ENCODE measurements at places on chromosomes 3 and 15.

DNA sequence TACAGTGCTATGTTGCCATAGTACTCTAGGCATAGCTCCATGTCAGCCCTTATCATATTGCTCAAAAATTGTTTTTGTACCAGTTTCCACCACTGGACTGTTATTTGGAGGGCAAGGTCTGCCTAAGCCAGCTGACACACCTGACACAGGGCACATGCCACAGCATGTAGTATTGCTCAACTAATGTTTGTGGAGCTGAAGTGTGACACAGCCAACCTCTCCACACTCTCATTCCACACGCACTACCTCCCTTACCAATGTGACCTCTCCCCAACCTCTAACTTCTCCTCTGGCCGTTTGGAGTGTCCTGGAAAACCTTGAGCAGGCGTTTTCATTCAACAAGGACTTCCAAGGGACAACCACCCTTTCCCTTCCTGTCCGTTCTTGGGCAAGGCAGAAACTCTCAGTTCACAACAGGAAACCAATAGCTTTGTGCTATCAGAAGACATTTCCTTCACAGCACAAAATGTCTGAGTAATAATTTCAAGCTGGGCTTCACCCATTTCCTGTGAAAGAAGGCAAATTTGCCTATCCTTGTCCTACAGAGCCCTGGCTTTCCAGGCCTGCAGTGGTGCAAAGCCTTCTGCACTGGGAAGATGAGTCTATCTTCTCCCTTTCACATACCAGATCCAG is 38.4 kb downstream of the TLNRD1 start:
- no peak for DNase-seq

- no peak for DNase-seq
Measured at GRCh38 chr3:179651687-179652446, 973 bp upstream of the USP13 start.

DNA sequence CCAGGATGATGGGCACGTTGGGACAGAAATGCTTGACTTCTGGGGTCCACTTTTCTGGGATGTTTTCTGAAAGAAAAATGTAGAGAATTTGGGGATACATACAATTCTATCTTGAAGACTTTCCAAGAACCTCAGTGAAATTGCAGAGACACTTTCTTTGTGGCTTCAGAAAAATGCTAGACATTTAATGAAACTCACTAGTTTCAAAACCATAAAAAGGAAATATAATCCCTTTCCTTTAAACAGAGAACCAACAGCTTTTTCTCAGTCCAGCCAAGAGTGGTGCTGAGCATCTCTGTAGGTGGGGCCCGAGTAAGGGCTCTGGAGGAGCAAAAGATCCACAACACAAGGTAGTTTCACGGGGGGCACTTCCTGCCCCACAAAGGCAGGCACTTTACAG is 4.4 kb upstream of the GPX1 start:
- DNase-seq = no peak

- DNase-seq = peak; percentile 91
Measured at GRCh38 chr15:67120839-67121643, 55.6 kb downstream of the SMAD3 start.

DNA sequence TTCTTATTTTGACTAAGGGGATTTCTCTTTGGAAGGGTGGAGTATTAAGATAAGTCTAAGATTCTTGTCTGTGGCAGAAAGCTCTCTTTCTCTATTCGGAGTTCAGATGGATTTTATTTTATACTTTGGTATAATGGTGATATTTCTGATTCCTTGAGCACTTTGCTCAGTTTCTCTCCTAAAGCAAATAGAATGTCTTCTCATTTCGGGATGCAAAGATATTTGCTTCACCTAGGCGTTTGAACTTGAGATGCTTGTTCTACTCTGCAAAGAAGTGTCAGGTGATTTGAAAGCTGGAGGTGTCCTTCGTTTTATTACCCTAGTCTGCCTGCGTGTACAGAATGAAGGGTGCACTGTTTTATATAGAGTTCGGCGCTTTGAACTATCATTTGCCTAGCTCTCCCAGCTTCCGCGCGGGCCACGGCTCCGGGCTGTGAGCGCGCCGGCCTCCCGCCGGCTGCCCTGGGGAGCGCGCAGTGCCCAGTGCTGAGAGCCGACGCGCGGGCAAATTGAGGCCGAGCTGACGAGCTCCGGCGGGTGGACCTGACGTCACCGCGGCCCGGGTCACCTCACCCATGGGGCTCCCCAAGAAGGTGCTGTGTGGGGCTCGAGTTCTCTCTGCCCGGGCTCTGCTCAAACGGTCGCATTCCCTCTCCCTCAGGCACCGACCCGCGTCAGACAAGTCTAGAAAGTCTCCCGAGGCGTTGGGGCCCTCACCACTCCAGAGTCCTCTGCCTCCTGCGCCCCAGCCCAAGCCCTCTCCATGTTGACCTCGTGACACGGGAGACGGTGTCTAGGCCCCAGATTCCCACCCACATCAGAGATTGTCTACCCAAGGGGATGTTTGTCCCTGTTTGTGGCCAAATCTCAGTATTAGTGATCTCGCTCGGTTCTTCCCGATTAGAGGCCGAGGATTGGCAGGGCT is 7.5 kb downstream of the SOX2 start:
- no peak for DNase-seq

- DNase-seq = no peak
Measured at GRCh38 chr3:95177096-95177495, 1114.2 kb downstream of the NSUN3 start.

DNA sequence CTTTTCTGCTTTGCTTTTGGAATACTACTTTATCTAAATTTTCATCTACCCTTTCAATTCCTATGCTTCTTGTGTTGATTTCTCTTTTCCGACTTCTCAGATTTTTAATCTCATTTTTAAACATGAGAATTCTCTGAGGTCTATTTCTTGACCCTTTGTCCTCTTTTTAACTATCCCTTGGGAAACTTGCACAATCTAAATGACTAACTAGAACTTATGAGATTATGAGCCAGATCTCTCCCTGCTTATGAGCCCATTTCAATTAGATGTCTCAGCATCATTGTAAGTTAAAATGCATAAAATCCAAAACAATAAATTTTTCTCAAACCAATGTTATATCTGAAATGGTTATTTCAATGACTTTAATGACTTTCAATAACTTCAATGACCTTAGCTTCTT is 296.9 kb upstream of the AGTR1 start:
- no peak for DNase-seq

DNA sequence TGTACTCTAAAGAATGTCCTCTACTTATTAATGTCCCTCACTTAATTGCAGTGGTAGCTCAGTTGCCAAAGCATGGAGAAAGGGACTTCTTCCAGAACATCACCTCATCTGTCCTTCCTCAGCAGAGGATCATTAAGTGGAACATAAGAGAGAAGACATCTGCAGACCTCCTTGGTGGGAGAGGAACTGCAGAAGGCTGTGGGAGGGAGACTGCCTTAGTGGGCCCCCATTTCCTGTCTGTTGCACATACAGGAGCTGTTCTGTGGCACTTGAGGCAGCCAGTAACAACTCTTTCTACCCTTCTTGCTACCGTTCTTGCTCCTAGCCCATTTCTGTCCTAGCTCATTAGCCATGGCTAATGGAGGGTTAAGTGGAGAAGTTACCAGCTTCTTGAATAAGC is 33.6 kb downstream of the HPS3 start:
- DNase-seq = no peak

DNA sequence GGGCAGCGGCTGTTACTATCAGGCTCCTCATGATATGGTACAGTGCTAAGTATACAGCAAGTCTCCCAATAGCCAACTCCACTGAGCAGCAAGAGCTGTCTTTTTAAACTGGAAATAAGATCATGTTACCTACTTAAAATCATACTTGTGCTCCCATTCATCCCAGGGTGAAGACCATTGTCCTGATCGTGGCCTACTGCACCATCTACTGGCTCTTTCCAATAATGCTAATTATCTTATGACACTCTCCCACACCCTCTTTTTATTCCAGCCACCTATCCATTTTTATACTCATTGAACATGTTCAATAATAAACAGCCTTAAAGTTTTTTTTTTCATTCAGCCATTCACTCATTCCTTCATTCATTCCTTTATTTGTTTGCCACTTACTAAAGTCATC is 117.7 kb downstream of the GBE1 start:
- no peak for DNase-seq

- DNase-seq = no peak
Measured at GRCh38 chr3:45249391-45249790, 23.3 kb upstream of the TMEM158 start.

DNA sequence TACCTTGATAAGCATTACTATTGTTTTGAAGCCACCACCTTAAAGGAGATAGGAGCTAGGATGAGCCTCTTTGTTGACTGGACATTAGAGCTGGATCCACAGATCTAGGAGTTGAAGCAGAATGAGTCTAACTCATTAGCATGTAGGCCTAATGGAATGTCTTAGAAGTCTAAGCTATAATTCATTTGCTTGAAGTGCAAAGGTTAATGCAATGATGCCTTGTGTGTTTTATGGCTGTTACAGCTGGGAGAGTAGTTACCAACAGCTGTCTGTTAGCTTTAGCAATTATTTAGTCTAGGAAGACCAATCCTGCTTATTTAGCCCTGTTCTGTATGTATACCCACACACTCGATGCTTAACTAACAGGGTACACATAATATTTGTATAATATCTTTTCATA is 419.3 kb downstream of the TUSC7 start:
- no peak for DNase-seq

- DNase-seq = peak; percentile 24
Measured at GRCh38 chr3:5191555-5192304, 4.2 kb downstream of the EDEM1 start.

- no peak for DNase-seq
Measured at GRCh38 chr3:30986551-30986950, 92.1 kb upstream of the GADL1 start.

DNA sequence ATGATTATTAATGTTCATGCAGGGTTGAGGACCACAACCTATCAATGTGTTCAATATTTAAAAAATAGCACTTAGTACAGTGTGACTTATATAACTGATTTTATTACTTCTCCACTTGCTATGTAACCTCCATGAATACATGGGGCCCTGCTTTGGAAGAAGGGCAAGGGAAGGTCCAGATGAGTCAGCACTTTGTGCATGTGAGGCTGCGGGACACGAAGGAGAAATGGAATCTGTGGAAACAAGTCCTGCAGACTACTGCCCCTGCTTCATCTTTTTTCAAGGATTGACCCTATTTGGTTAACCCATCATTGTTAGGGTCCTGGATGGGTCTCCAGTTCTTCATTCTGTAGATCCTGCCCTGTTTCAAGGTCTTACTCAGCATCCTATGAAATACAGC is 1.6 kb downstream of the NXPE3 start:
- no peak for DNase-seq

- DNase-seq = no peak
Measured at GRCh38 chr15:33145447-33145846, 49.1 kb downstream of the FMN1 start.

- DNase-seq = no peak
Measured at GRCh38 chr15:47742334-47742733, 25.0 kb downstream of the SEMA6D start.

- DNase-seq = no peak
Measured at GRCh38 chr3:141737093-141737492, 1.0 kb upstream of the RNF7 start.

GRCh38 chr3:16338999-16339398 is 74.0 kb downstream of the OXNAD1 start:
- DNase-seq = peak; percentile 44

DNA sequence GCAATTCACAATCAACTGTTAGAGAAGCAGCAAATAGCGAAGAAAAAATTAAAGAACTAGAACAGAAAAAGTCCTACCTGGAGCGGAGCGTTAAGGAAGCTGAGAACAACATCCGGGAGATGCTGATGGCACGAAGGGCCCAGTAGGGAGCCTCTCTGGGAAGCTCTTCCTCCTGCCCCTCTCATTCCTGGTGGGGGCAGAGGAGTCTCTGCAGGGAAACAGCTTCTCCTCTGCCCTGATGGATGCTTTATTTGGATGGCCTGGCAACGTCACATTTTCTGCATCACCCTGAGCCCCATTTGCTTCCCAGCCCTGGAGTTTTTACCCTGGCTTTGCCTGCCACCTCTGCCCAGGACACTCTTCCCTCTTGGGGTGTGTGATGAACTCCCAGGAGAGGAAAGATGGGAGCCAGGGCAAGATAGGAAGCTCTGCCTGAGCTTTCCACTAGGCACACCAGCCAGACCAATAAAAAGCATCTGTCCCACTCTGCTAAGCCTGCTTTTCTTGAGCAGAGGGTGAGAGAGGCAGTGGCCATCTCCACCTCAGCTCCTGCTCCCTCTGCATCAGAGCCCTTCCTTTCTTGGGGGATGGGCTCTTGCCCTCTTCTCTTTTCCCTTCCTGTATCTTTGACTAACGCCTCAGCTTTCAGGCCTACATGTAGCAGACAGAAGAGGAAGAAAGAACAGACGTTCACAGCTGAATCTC is 39.4 kb downstream of the PPARG start:
- no peak for DNase-seq

GRCh38 chr15:65981837-65982626 is 112.7 kb downstream of the RAB11A start:
- peak; percentile 61 for DNase-seq

DNA sequence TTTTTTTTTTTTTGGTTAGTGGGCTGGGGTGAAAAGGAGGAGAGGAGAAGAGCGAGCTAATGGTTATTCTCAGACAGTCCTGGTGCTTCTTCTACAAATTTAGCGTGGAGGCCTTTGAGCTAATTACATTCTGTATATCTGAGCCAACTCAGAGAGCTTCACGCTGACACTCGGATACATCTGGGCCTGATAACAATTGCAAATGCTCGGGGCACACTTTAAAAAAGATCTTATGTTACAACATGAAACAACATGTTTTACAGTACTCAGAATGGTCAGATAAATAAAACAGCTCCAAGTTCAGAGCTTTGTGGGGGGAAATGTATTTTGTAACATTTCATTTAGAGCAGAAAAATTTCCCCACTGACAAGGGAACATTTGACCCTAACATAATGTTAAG is 966.9 kb upstream of the NR2F2 start:
- DNase-seq = no peak

DNA sequence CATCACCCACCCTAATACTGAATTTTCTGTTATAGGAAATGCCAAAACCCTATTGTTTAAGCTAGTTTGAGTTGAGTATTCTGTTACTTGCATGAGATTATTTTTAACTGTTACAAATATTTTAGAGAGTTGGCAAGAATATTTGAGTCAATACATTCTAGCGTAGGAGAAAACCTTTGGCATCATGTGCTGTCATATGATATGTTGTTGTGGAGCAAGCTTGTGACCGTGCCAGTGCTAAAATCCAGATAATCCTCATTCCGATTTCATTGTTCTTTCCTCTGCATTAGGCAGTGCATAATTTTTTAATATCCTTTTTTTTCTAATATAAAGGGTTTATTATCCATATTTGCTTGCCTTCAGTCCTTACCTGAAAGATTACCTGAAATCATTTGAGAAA is 168.0 kb upstream of the GMNC start:
- DNase-seq = no peak

GRCh38 chr15:61750271-61751084 is 309.8 kb downstream of the VPS13C start:
- DNase-seq = no peak

All from CD4-positive, alpha-beta T cell treated with Interleukin-10 for 1 hour (primary cell).